ENCODE measurements at places on chromosomes 2 and 18.

DNA sequence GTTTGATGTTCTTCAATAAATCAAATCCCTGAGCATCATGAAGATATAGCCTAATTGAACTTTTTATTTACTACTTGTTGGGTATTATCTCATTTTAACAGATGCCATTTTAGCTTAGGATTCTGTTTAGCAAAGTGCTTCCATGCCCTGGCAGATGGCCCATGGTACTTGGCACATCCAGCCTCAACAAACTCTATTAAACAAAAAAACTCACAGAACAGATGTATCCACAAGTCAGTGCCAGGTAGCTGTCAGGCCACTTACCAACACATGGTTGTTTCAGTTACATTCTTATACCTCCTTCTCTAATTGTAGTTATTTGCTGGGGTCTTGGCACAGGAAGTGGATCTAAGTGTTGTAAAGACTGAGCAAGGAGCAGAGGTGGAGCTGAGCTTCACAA is 29.6 kb downstream of the GAD1 start:
- no peak for DNase-seq

GRCh38 chr2:142131010-142131669 is at the start of gene LRP1B:
TSS of gene LRP1B (minus strand) at chr2:142131016. CDS start at chr2:142130729, 287 bp downstream.
- no peak for DNase-seq

- no peak for DNase-seq
Measured at GRCh38 chr18:34207344-34207851, 17.3 kb downstream of the NOL4 start.

DNA sequence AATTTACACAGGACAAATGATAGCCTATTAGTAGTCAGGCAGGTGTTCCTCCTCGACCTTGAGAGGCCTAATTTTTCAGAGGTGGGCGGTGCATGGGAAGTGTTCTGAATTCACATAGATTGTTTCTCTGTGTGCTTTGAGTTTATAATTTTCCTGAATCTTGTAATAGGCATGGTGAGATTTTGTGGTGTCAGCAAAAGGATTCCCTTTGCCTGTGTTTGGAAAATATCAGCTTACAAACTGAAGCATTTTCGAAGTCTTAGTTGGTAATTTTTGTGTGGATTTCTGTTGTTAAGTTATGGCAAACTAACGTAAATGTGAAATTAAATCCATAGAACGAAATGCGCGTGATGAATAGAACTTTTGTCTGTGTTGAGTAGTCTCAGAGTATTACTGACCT is 194.0 kb upstream of the RBMS1 start:
- no peak for DNase-seq

DNA sequence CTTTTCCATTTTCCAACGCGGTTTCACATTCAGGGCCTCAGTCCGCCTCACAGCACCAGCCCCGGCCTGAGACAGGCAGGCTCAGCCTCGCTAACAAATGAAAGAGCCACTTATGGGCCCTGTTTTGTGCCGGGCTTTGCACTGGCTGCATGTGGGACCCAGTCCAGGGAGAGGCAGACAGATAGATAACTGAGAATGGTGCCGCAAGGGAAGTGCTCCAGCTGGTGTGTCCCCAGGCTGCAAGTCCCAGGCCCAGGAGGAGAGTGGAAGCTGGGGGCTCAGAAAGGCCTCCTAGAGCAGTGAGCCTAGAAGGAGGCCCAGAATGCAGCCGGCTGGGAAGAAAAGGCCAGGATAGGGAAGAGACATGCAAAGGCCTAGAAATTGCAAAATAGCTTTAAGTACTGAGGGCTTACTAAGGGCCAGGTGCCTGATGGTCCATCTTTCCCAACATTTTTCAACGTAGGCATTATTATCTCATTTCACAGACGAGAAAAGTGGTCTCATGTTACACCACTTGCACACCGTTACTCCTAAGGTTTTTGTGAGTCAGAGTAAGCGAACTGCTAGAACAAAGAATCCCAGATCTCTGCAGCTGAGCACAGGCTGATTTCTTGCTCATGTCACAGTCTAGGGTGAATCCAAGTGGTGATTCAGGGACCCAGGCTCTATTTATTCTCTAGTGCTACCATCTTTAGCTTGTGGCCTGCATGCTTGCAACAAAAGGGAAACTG is 26.0 kb downstream of the ADRA2B start:
- DNase-seq = no peak

DNA sequence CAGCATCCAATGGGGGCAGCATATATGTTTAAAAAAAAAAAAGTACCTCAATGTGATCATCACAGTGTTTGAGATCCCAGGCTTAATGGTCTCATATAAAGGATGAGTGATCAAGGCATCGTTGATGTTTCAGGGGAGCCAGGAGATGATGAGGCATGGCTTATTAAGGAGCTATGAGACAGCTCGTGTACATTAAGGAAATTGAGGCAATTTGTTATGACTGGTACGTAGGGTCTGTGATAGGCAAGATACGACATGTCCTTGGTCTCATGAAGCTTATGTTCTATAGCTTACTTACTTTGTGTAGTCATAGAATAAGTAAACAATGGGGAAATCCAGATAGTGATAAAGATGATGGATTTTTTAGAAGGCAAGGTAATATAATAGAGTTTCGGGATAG is 49.1 kb upstream of the FAM171B start:
- DNase-seq = no peak

DNA sequence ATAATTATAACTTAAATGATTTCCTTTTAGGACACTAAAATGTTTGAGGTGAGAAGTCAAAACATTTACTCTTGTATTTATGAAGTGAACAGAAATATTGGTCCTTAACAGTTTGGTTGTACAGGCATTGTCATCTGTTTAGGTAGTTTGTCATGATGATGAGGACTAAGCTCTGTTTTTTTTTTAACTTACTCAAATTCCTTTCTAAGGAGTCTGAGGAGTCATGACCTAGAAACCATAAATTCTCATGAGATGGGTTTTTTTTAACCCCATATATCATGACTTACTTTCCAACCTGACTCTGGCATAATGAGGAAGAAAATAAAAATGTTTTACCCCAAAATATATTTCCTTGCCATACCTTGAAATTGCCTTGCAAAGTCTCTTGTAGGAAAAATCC is 1176.2 kb downstream of the SUCLG1 start:
- DNase-seq = no peak

GRCh38 chr2:201158111-201158929 is 24.6 kb upstream of the CASP10 start:
- no peak for DNase-seq

DNA sequence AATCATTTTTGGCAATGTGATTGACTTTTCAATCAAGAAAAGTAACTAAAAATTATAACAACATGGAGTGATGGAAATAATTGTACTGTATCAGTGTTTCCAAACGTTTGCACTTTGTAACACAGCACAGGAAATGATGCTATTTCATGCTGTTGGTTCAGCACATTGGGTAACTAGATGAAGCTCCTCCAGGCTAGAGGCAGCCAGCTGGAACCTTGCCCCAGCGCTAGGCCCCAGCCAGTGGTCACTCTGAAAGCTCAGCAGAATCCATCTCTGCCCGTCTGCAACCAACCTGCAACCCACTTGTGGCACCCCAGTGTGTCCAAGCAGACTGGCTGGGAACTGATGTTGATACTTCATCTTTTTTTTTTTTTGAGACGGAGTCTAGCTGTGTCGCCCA is 15.3 kb downstream of the UNC50 start:
- DNase-seq = no peak

DNA sequence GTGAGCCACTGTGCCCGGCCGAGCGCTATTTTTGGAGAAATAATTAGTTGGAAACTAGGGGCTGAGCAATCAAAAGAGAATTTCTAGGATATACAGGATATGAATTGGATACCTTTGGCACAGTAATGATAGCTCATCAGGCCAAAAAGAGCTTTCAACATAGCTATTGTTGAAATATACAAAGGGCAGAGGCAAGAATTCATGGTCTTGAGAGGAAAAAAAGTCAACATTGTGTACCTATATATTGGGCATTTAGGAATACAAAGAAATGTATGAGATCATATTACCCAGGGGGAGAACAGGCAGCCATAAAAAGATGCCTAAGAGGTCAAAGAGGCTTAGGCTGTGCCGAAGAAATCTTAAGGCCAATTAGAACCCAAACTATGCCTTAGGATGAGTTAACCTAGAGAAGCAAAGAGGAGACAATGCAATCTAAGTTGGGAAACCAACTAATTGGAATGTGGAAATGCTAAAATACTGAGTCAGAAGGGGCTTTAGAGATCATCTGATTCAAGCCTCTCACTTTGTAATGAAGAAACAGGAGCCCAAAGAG is 99.0 kb downstream of the RBBP8 start:
- DNase-seq = peak; percentile 63

DNA sequence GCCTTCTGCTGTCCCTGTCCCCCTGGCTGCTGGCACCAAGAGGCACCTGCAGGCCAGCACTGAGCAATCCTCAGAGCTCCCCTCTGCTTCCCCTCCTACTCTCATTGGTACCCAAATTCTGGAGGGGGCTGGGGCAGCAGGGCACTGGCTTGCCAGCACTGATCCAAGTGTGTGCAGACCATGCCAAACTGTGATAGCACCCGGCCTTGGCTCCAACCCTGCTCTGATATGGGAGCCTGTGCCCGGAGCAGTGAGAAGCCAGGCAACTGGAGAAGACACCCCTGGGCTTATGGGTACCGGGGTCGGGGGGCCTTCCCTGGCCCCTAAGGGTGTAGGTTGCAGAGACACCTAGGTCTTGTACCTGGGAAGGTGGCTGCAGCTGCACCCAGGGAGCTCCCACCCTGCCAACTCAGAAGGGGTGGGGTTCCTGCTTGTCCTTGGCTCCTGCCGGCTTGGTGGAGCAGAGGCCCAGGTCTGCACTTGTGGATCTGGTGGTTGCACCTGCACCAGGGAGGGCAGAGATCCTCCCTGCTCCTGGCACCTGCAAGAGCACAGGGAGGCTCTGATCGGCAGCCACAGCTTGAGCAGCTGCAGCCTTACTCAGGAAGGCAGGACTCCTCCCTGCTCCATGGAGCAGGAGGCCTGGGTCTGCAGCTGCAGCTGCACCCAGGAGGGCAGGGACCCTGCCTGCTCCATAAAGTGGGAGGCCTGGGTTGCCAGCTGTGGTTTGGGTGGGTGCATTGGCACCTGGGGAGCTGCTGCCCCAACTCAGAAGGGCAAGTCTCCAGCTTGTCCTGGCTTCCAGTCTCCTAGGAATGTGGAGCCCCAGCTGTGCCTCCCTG is 96.3 kb downstream of the BCL2L11 start:
- DNase-seq = no peak

DNA sequence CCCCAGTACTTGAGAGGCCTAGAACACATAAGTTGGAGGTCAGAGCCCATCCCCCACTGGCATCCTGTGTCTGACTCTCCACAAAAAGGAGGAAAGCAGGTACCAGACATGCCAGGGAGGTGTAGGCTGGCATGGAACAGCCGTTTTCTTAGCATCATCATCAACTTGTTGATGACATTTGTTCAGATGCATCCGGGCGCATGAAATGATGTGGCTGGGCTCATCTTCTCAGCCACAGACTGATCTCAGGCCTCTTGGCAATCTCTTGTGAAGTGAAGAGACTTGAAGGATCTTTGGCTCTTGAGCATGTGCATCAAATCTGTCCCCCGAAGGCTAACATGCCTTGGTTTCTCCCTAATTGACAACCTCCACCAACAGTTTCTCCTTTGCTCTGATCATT is 243.3 kb downstream of the TSN start:
- DNase-seq = no peak

GRCh38 chr18:59218018-59218417 is 1.9 kb upstream of the GRP start:
- DNase-seq = no peak

DNA sequence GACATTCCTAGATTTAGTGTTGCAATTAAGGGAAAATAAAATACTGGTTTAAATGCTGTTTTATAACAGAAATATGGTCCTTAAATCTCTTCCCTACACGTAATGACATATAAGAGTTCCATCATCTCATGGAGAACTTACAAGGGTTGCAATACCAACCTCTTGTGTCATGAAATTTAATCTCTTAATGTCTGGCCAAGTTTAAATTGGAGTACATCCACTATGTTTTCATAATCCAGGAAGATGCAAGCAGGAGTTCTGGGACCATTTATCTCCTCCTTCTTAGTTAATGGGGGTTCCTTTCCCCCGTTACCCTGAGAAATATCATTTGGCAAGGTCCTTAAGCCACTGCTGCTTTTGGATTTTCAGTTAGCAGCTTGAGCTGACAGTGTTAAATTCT is 126.0 kb upstream of the ACVR2A start:
- no peak for DNase-seq

GRCh38 chr2:158724803-158725381 is 70.2 kb upstream of the DAPL1 start:
- no peak for DNase-seq

GRCh38 chr2:133431289-133431688 is 137.0 kb downstream of the NCKAP5 start:
- DNase-seq = no peak

DNA sequence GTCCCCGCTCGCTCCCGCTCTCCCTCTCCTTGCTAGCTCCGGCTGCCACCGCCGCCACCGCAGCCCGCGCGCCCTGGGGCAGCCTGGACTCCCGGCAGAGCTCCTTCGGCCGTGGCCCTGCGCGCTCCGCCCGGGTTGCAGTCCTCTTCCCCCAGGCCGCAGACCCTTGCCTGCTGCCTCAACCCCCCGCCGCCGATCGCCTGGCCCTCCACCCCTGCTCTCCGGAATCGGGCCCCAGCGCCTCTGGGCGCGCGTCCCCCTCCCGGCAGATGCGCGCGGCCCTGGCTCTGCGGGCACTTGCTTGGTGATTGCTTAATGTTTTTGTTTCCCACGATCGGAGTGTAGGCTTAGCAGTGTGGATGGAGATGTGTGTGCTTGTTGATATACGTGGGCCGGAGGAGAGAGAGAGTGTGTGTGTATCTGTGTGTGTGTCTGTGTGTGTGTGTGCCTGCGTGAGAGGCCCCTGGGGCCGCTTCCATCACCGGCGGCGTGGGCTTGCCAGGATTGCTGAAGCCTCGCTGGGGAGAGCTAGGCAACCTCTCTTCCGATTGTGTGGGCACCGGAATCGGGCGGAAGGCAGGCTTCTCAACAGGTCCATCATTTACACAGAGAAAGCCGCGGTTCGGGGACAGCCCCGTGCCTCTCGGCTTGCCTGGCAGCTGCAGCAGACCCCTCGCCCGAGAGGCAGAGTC is 877 bp downstream of the INHBB start:
- DNase-seq = no peak

Data from HS-27A (cell line).